ENCODE measurements at places on chromosomes 16 and 17.

DNA sequence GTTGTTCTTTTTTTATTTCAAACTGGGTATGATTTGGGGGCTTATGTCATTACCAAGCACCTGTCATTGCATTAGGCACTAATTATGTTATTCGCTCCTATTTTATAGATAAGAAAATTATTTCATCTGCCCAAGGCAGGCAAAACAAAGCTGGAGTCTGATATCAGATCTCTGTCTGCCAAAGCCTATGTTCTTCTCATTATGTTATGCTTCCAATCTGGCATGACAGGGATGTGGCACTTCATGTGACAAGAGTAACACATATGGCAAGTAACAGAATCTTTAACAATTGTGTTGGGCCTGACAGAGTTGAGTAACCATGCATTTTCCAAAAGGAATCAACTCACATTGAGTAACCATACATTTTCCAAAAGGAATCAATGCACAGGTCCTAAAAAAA is 61.2 kb upstream of the TOM1L1 start:
- no peak for DNase-seq

GRCh38 chr16:82990155-82990554 is 363.4 kb downstream of the CDH13 start:
- no peak for DNase-seq

- no peak for DNase-seq
These were observed 69.3 kb downstream of the COX10 start for GRCh38 chr17:14138649-14139048.

DNA sequence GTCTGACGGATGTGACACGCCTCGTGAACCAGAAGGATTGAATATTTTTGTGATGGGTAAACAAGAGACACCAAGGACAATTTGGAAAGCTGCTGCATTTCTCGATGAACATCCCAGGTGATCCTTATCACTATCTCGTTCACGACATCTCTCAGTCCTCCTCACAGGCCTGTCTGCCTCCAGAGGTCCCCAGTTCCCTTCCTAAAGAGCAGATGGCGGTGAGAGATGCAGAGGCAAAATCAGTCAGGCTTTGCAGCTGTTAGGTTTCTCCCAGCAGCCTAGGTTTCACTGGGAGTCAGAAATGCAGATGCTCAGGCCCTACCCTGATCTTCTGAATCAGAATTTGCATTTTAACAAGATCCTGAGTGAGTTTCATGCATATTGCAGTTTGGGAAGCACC is 23.6 kb downstream of the SCPEP1 start:
- DNase-seq: no peak

DNA sequence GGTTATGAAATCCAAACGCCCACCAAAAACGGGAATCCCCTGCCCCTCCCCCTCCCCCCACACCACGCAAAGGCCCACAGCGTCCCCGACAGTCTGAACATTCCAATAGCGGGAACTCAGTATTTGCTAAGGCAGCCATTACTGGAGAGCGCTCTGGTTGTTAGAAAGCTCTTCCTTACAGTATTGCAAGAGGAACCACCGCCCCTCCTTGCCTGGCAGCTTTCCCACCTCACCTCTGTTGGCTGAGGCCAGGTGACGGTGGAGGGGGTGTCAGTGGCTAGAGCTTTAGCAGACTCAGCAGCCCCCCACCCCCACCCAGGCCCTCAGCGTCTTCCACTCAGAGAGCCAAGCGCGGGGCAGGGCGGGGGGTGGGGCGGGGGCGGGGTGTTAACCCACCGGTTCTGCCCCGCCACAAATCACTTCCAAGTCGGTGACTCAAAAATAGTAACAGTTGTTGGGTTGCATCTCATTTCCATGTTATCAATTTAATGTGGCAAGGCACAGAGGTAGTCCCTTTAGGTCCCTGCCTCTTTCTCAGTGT is 2.2 kb upstream of the PLEKHH3 start:
- DNase-seq: peak; percentile 51
